ENCODE measurements at places on chromosomes 3 and 15.

DNA sequence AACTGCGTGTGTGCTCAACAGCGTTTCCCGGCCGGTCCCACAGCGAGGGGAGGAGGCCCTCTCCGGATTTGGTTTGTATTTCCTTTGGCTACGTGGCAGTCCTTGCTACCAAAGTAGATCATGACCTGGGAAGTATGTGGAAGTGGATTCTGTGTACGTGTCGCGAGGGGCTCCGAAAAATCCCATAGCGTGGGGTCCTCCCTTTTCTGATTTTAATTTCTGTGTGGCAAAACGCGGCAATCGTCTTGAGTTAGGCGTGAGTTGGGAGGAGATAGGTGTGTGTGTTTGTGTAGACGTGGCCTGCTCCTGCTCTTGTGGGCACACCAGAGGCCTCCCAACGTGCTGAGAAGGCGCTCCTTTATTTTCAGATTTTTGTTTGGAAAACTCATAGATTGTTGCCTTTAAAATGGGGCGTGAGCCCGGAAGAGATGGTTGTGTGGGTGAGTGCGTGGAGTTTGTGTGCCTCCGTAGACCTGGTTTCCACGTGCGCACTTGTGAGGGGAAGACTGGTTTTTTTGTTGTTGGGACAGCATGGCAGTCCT, 1.2 kb downstream of the TRIM71 start:
- DNase-seq, result no peak

GRCh38 chr15:92365084-92365483, 28.6 kb upstream of the ST8SIA2 start:
- no peak for DNase-seq

GRCh38 chr3:46950650-46951241, 25.8 kb downstream of the CCDC12 start:
- no peak for DNase-seq

DNA sequence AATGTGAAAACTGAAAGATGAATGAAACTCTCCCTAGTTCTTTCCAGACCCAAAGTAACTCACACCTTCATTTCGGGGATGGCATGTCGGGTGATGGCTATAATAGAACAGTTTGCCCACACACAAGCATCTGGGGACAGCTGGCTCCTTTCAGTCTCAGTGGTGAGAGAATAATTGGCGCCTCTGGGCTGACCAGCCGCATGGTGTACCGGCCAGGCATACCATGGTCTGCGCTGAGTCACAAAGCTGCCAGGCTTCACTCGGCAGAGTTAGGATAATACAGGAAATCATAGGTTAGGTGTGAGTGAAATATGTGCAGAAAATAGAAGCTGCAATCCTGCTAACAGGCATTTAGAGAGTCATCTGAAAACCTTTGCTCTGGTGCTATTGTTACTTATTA, 80.4 kb upstream of the IGF1R start:
- DNase-seq, result no peak

GRCh38 chr3:154178172-154178571, 57.0 kb downstream of the ARHGEF26 start:
- DNase-seq, result no peak

- no peak for DNase-seq
Observed at GRCh38 chr15:88912500-88912921, 668 bp downstream of the MFGE8 start.

DNA sequence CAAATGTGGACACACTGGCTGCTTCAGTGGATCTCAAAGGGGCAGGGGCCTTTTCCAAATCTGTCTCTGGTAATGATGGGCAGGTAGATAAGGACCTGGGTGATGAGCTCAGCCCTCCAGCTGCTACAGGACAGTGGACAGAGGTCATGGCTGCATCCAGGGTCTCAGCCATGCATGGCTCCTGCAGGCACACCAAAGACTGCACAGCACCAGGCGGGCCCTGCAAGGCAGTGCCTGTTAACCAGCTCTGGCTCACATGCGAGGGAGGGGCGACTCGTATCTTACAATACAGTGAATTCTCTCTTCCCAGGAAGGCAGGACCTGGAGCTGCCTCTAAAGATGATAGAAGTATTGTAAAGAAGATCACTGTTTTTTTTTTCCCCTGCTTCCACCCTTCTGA, 58.7 kb downstream of the OXNAD1 start:
- DNase-seq, result no peak

GRCh38 chr3:171373711-171374110, 86.5 kb downstream of the TNIK start:
- no peak for DNase-seq

DNA sequence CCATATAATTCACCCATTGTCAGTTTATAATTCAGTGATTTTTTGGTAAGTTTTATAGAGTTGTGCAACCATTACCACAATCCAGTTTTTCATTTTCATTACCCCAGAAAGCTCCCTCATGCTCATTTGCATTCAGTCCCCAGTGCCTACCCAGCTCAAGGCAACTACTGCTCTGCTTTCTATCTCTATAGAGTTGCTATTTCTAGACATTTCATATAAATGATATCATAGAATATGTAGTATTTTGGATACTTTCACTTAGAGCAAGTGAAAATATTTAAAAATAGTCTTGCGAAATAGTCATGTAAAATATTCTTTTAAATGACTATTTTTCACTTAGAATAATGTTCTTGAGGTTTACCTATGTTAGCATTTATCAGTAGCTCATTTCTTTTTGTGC, 42.1 kb downstream of the ZNF654 start:
- DNase-seq, result no peak

GRCh38 chr3:156360963-156361362, 194.0 kb downstream of the SSR3 start:
- no peak for DNase-seq

GRCh38 chr3:77234004-77234403, 194.1 kb downstream of the ROBO2 start:
- no peak for DNase-seq

DNA sequence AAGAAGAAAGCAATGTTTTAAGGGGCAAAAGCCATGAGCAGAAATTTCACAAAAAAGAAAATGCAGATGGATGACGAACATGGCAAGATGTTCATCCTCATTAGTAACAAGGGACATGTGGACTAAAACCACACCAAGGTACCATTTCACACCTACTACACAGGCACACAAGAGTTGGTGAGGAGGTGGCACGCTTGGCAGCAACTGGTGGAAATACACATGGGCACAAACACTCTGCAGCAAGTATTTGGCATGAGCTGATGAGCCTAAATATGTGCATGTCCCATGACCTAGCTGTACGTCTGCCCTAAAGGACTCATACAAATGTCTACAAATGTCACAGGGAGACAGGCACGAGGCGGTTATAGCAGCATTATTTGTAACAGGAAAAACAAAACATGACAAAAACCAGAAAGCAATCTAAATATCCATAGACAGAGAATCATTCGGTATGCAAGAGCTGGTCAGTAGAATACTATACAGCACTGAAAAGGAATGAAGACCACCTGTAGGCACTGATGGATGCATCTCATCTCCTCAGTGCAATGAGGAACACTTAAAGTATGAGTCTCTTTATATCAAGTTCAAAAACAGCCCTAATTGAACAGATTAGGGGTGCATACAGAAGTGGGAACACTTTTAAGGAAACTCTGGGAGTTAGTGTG, 11.5 kb upstream of the FBLN2 start:
- DNase-seq, result no peak

DNA sequence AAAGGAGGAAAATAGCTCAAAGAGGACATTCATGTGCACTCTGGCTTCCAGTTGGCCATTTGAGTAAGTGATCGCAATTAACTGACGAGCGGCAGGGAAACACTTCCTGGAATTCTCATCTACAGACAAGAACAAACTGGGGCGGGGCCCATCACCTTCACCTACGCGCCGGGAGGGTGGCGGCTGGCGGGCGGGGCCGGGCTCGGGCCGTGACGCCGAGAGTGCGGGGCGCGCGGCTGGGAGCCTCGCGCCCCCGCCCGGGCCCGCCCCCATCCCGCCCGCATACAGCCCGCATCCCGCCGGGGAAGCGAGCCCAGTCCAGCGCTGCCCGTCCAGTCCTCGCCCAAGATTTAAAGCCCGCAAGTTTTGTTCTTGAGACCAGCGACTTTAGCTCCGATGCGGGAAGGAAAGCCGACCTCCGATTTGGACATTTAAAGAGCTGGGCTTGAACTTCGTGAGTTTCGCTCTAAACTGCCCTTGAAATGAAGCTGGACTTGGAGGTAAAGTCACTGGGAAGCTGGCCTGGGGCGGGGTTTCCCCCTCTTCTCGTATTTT, at the start of gene B3GNT5:
Gene B3GNT5 (plus strand): TSS at position 281 of the 555 bp plus-strand sequence. CDS start 16,546 bp downstream, outside the sequence.
- DNase-seq, result no peak

GRCh38 chr15:42024303-42024702, 3.5 kb upstream of the PLA2G4E start:
- DNase-seq, result no peak

GRCh38 chr3:170222647-170223541, 670 bp downstream of the PRKCI start:
- peak; percentile 12 for DNase-seq

DNA sequence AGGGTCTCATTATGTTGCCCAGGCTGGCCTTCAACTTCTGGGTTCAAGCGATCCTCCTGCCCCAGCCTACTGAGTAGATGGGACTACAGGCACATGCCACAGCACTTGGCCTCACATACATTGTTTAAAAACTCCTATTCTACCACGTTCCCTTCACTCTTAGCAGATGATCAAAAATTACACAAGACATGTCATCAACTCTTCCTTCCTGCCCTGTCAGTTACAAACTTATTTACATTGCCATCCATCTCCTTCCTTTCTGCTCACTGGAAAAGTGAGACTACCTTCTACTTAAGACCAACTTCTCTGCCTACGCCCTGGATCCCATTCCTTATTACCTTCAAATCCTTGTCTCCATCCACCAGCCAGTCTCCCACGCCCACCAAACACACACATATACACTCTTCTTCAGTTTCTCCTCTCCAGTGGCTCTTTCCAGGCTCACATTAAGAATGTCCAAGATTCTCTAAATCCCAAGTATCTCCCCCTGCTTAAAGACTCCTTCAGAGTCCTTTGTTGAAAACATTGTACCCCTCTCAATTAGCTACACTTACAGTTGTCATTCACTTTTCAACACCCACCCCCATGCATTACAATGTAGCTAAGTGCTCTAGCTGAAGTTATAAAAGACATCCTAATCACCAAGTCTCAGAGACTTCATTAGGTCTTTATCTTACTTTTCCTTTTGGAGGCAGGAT, 4.3 kb downstream of the PEAK1 start:
- DNase-seq, result no peak

DNA sequence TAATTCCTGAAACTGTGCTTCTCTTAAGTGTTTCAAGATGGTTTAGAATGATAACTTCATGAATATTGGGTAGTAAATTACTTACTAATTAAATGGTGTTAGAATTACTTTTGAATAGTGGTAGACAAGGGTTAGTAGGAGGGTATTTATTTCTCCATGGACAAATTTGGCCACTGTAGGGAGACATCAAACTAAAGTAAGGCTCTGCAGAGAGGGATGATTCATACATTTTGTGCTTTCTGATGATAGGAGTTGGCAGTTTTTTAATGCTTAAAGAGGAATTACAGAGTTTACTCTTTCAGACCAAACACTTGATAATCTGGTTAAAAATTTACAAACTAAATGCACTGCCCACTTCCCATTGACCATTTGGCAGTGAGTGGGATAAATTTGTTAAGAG, 127.6 kb downstream of the NAALADL2 start:
- DNase-seq, result no peak

GRCh38 chr3:169790687-169791429, 17.7 kb downstream of the MYNN start:
- DNase-seq, result no peak

DNA sequence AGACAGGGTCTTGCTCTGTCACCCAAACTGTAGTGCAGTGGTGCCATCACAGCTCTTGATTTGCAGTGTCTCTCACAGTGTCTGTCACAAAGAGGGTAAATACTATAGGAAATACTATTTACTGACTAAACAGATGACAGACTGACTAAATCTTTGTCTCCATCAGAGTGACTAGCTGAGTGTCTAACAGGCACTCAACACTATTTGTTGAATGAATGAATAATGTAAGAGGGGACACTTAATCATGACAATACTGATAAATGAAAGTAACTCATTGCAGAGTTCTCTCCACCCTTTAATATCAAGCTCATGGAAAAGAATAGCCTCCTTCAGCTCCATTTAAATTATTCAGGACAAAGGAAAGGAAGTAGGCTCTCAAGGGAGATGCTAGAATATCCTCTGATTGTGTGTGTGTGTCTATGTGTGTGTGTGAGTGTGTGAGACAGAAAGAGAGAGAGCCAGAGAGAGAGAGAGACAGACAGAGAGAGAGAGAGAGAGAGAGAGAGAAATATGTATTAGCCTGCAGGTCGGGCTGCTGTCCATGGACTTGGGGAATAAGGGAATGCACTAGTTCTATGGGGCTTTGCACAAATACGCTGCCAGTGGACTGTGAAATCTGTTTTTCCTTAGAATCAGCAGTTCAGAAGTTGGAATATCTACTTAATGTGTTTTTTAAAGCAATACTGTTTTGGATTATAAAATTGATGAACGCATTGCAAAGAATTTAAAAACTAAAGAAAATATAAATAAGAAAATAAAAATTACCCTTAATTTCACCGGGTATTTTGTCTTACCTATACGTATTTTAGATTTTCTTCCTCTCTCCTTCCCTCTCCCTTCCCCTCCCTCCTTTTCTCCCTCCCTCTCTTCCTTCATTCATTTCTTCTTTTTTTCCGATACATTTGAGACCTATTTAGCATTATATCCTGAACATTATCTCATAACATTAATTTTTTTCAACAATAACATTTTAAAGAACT, 132.9 kb upstream of the LRIG1 start:
- DNase-seq, result no peak

GRCh38 chr15:66679657-66680108, 22.4 kb upstream of the SMAD6 start:
- DNase-seq, result no peak

- no peak for DNase-seq
Observed at GRCh38 chr15:63539521-63539920, 35.1 kb downstream of the USP3 start.

DNA sequence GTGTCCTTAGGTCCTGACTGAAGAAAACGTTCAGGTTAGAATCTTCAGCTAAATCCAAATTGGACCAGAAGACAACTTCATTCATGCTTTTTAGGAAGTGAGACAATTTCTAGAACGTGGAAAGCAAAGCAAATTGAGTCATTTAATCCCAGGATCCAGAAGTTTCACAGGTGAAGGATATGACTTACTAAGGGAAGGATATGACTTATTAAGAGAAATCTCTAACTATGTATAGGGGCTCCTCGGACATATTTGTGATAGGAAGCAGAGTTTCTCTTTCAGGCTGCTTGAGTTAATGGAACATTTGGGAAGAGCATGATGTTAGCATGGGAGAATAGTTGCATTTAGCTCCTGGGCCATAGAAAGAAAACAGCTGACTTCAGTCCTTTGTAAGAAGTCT, 16.1 kb upstream of the PLOD2 start:
- DNase-seq, result no peak

DNA sequence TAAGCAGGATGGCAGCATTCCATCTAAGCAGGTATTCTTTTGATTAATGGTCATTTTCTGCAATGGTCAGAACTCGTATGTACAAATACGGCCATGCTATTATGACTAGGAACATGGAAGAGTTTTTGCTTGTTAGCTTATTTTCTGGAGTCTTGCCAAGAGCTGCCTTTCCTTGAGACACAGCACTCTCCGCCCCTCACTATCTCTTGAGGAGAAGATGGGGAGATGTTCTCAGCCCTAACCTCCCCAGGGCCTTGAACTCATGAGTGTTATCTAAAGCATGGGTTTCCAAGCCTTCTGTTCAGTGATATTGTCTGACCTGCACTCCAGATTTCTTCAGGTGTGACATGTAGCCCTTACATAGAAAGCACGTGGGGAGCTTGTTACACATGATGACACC, 65.9 kb upstream of the ACTC1 start:
- DNase-seq, result no peak
